ENCODE measurements at places on chromosomes 4 and X.

GRCh38 chr4:27048429-27049238 lies 188.0 kb downstream of the STIM2 start:
- DNase-seq = no peak

DNA sequence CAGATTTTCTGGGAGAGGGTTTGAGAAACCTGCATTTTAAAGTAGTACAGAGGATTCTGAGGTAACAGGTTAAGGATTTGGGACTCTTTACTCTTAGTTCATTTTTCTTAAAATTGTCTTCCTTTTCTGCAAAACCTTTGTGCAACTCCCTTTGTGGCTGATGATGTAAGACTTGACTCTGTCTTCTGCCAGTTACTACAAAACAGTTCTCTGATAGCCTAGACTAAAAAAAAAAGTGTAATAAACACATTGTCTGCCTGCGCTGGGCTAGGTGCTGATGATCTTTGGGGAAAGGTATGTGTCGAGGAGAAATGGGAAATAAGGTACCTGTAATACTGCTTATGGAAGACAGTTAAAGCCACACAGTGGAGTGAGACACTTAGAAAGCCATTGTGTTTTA lies 28.7 kb downstream of the IL13RA1 start:
- DNase-seq = no peak

DNA sequence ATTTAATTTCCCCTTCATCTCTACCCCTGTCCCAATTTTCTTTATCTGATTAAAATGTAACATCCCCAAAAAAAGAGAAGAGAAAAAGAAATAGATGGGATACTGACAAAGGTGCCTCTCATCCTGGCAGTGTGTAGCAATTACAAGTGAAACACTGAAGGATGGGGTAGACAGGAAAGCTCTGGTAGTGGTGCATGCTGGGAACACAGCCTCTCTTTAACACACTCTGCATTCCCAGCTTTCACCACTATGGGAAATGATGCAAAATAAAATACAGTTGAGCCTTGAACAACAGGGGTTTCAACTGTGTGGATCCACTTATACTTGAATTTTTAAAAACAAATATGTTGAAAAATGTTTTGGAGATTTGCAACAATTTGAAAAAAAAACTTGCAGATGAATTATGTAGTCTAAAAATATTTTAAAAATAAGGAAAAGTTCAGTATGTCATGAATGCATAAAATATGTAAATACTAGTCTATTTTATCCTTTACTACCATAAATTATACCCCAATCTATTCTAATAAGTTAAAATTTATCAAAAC lies 239.2 kb upstream of the DDX53 start:
- no peak for DNase-seq

DNA sequence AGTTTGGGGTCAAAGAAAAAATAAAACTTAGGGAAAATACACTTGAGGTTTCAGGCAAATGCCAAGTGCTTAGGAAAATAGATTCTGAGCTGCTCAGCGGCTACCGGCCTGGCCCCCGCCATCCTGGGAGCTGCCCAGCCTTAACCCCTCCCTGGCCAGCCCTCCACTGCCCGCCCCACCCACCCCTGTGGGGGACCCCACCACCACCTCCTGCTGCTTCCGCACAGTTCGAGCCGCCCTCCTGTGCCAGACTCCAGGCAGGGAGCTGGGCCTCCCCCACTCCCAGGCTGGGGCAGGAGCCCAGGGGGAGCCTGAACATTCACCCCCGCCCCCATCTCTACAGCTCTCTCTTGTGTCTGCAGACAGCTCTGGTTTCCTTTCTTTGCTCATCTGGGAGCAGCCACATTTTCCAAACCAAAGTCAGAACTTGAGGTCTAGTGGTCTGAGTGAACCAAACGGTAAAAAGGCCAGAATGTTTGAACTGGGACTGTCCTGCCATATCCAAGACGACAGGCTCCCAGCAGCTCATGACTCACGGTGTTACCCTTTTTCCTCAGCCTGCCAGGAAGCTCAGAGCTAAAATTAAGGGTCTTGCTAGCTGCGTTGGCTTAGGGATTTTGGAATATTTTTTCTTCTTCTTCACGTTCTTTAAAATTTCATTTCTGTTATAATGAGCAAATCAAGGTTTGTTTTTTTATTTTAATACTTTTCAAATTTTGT lies 4.7 kb upstream of the FGFR3 start:
- DNase-seq = no peak

DNA sequence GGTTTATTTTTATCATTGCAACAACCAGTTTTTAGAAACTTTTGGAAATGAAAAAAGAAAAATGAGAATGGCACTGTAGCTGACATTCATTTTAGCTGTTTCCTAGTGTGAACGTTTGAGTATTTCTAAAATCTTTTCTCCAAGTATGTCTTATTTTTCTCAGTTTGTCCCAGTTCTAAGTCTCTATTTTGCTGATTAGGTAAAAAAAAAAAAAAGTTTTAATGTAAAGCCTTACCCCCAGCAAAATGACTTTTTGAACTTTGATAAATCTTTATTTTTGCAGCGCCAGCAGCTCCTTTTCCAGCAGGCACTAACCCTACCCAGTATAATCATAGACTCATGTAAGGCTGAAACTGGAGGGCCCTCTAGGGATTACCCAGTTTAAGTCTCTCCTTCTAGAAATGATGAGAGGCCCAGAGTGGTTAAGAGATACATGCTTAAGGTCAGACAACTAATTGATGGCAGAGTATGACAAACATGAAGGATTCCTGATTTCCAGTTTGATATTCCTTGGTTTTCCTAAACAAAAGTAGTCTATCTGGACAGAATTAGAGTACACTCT lies 84.3 kb upstream of the SLC4A4 start:
- no peak for DNase-seq

DNA sequence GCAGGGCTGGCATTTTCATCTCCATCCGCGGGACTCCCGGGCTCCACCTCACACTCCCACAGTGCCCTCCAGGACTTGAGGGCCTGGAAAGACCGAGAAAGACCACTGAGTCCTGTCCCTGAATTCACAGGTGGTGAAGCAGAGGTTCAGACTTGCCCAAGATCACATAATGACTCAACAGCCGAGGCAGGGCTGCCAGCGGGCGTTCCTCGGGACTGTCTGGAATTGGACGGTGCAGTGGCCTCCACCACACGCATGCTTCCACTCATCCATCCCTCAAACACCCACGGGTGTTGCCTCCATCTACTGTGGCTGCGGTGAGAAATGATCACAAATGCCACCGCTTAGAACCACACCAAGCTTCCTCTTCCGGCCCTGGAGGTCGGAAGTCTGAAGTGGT lies 6.9 kb upstream of the ADRA2C start:
- no peak for DNase-seq

GRCh38 chr4:12723849-12724447 lies 760.2 kb downstream of the RAB28 start:
- no peak for DNase-seq

- DNase-seq = peak; percentile 42
Observed at GRCh38 chr4:164937576-164938270, 39.7 kb downstream of the TRIM61 start.

- DNase-seq = no peak
Observed at GRCh38 chr4:150501983-150502382, 80.0 kb upstream of the MAB21L2 start.

DNA sequence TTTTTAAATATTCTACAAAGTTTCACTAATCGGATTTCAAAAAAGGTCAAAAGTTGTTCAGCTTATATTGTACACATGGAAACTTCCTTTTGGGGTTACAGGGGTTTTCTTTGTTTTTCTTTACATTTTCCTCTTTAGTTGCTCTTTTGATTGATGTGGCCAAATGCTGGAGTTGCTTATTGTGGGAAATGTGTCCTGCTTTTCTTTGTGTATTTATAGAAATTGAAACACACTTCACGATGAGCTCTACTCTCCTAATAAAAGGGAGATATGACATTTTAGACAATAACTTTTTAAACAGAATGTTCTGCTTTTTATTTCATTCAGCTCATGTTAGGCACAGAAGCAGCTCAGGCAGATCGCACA lies 50.7 kb upstream of the SPRY1 start:
- DNase-seq = no peak

- no peak for DNase-seq
Observed at GRCh38 chr4:113397114-113397701, 347.8 kb downstream of the ANK2 start.

GRCh38 chr4:6265546-6265945 lies 4.1 kb upstream of the WFS1 start:
- DNase-seq = no peak
